Forelimb muscle (tissue), 1 donor: ENCODE measurements at places on chromosomes 6 and 20.

DNA sequence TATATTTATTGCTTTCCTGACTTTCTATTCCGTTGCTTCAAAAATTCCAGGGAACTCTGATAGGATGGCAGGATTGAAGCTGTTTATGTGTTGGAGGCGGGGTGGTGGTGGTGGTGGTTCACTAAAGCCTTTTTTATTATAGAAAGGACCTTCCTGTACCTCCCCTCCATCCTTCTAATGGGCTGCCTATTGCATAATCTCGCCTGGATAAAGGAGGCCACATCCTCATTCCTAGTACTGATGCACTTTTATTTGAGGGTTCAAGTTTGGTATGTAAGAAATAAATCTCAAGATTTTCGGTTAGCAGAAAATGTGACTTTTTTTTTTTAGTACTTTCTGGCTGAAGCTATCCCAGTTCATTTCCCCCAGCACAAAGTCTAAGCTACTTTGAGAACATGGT is 18.7 kb upstream of the CTAGE9 start:
- no peak for DNase-seq

DNA sequence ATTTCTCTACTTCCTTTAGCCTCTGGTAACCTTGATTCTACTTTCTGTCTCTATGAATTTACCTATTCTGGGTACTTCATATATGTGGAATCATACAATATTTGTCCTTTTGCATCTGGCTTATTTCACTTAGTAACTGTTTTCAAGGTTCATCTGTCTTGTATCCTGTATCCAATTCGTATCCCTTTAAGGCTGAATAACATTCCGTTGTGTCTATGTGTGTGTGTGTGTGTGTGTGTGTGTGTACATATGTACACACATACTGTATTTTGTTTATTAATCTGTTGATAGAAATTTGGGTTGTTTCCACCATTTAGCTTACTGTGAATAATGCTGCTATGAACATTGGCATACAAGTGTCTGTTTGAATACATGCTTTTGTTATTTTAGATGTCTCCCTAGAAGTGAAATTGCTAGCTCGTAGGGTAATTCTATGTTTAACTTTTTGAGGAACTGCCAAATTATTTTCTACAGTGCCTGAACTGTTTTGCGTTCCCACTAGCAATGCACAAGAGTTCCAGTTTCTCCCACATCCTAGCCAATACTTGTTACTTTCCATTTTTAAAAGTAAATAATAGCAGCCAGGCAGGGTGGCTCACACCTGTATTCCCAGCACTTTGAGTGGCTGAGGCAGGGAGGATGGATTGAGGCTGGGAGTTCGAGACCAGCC is 17.7 kb downstream of the SENP6 start:
- DNase-seq, result no peak

GRCh38 chr20:58892932-58893224 is 40.4 kb downstream of the GNAS start:
- no peak for DNase-seq

DNA sequence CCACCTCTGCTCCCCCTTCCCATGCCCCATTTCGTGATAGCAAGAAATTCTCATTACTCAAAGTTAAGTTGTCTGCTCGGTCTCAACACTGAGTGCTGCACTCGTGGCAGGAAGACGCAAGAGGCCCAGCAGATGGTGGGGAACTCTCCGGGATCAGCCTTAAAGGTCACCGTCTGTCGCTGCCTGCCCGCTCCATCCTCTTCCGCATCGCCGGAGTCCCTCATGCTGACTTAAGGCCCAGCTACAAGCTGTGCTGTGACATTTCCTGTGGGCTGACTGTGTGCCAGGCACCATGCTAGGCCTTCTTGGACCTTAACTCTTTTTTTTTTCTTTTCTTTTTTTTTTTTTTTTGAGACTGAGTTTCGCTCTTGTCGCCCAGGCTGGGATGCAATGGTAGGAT is 17.8 kb downstream of the GRM4 start:
- DNase-seq, result no peak

DNA sequence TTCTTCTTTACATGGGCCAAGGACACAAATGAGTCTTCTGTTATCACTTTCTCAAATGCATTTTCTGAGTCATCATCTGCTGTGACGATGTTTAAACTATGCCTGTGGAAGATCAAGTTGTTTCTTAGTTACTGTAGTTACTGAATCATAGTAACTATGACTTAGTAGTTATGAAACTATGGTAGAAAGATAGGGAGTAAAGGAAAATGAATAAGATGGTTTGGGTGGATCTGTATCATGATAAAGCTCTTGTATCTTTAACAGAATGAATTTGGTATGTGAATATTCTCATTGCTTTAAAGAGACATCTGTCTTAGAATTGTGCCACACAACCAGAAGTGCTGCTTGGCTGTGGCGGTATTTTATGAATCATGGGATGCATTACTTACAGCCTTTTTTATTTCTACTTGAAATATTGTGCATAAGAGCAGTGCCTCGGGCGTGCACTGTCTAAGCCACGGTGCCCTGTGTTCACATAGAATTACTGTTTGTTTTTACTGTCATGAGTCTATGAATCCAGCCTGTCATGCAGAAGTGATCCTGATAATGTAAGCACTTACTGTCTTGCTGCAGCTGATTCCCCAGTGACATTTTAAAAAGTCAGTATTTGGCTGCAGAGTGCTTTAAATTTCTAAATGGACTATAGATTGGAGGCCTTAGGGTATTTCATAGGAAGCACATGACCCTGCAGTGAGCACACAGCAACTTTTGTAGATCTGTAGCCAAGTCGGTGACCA is 215.2 kb downstream of the TMEM242 start:
- DNase-seq, result no peak
